AG10803 (cell line): ENCODE measurements at places on chromosomes 7 and 10.

GRCh38 chr7:142440219-142440905 lies 182.5 kb upstream of the PRSS58 start:
- DNase-seq = peak; percentile 82

DNA sequence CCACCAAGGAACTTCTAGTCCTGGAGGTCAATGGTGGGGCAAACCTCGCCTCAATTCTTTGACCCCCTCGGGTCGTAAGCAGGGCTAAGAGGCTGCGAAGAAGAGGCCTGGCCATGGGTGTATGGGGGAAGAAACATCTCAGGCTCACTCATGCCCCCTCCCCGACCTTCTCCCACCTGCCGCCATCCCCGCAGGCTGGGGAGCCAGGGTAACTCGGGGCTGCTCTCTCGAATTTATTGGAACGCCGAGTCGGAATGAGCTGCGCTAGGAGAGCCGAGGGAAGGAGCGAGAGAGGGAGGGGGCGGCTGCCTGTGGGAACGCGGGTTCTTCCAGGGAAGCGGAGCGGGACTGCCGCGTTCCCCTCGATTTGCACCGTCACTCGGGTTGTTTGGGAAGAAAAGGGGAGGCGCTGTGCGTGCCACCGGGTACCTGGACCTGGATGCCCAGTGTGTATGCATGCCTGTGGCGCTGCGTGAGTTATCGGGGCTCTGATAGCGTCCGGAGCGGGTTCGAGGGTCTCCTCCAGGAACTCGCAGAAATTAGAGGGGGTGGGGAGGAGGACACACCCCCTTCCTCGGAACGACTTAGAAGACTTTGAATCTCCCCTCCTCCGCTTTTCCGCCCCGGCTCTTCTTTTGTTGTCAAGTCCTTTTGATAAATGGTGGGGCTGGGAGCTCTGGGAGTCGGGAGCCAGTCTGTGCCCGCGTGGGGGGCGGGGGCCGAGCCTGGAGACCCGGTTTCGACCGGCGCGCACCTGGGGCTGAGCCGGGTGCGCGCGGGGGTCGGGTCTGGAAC lies 1.8 kb upstream of the ZNF503 start:
- DNase-seq = peak; percentile 28

DNA sequence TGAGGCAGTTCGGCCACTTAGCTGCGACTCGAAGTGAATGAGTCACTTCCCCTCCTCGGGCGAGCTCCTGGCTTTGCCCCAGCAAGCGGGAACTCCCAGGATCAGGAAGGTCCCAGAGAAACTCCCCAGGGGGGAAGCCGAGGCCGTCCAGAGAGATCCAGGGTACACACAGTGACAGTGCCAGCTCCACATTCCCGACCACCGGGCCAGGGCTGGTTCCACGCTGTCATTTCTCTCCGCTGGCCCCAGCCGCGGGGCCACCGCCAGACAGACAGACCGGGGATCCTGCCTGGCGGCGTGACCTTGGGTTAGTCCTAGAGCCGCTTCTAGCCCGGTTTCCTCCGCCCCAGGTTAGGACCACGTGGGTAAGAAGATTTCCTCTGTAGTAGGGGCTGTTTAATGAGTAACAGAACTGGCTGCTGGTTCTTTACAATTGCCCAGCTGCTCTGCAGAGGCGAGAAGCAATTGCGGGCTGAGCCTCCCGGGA lies 463 bp upstream of the UPP1 start:
- DNase-seq = peak; percentile 97

DNA sequence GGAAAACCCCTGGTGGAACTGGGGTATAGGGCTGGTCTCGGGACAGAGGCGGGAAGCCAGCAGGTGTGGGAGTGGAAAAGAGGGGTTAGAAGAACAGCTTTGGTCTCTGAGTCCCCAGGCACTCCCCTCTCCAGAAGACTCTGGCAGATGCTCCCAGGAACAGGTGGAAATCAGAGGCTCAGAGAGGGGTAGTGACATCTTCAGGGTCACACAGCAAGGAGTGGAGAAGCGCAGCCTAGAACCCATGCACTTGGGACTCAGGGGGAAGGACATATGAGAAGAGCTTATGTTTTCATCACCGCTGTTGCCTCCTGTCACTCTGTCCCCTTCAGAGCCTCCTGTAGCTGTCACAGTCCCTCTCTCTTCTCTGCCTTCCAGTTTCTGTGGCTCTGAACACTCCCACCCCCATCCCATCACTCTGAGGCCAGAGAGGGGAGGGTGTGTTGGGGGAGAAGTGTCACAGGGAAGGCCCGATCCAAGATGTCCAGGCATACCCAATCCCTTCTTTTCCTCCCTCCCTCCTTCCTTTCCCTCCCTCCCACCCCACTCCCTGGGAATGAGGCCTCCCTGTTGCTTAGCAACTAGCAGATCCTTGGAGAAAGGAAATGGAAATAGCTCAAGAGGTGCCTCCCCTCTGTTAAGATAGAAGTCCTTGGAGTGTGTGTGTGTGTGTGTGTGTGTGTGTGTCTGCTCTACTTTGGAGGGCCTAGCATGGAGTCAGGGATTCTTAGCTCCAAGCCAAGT lies 32.0 kb downstream of the SRRM3 start:
- DNase-seq = no peak

- peak; percentile 85 for DNase-seq
Observed at GRCh38 chr10:33015761-33016547, 57.9 kb upstream of the ITGB1 start.

- DNase-seq = peak; percentile 65
Observed at GRCh38 chr7:152354061-152354460, 81.7 kb downstream of the KMT2C start.

- peak; percentile 58 for DNase-seq
Observed at GRCh38 chr7:108181073-108181985, 51.2 kb upstream of the LAMB4 start.

DNA sequence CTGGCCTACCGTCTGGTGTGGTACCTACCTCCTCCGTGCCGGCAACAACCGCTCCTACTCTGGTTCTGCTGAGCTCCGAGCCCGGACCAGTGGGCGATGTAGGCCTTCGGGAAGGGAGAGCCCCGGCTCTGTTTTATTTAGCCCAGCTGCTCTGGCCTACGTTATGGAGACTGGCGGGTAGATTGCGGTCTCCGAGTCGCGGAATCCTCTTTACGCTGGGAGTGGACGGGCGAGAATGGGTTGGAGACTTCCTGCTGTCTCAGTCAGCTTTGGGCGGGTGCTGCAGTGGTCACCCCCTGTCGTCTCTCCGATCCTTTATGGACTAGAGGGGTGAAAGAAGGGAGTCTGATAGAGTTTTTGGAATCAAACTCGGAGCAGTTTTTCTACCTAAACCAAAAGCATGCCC lies 406 bp downstream of the CBLL1 start:
- no peak for DNase-seq

DNA sequence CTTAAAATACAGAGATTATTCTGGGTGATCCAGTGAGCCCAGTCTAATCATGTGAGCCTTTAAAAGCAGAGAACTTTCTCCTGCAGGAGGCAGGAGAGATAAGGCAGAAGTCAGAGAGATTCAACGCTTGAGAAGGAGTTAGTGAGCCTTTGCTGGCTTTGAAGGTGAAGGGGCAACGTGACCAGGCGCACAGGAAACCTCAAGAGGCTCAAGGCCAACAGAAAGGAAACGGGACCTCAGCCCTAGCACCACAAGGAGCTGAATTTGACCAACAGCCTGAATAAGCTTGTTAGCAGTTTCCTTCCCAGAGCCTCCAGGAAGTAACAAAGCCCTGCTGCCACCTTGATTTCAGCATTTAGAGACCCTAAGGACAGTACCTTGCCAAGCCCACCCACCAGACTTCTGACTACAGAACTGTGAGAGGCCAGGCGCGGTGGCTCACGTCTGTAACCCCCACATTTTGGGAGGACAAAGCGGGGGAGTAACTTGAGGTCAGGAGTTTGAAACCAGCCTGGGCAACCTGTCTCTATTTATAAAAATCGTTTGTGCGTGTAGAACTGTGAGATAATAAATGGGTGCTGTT lies 87.3 kb upstream of the KAT6B start:
- no peak for DNase-seq

DNA sequence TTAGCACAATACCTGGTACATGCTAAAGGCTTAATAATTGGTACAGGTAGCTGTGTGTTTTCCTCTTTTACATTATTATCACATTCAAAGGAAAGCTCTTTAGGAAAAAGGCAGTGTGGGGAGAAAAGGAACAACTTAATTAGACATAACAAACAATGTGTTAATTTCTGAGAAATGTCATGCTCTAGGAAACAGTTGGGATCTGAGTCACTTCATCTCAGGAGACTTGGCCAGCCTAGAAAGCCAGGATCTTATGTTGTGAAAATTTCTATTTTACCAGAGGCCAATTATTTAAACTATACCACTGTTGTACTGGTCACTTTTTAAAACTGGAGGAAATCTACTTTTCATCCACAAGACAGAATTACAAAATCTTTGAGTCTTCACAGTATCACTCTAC lies 39.6 kb downstream of the ARMH3 start:
- DNase-seq = no peak

- no peak for DNase-seq
Observed at GRCh38 chr7:158320328-158320727, 267.3 kb downstream of the PTPRN2 start.

DNA sequence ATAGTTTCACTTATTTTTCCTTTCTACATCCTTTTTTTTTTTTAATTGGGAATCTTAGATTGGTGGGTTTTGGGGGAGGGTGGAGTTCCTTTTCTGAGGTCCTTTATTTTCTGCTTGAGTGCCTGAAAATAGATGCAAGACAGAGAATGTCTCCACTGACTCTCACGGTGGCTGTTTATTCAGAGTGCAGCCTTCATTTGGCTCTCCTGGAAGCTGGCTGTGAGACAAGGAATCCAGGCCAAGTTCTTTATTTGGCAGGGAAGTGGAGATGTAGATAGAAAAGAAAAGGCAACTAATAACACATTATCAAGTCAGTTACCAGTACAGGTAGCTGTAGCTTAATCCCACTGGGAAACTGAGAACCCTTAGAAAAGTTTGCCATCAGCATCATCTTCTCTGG lies 118.6 kb downstream of the CNTNAP2 start:
- no peak for DNase-seq

GRCh38 chr7:88546808-88547207 lies 212.7 kb upstream of the ZNF804B start:
- DNase-seq = no peak

GRCh38 chr7:124655990-124656389 lies 109.6 kb downstream of the GPR37 start:
- no peak for DNase-seq

GRCh38 chr7:153887749-153888569 lies 164.2 kb upstream of the DPP6 start:
- no peak for DNase-seq

- DNase-seq = peak; percentile 4
Observed at GRCh38 chr7:8060241-8060640, 91.6 kb downstream of the GLCCI1 start.

DNA sequence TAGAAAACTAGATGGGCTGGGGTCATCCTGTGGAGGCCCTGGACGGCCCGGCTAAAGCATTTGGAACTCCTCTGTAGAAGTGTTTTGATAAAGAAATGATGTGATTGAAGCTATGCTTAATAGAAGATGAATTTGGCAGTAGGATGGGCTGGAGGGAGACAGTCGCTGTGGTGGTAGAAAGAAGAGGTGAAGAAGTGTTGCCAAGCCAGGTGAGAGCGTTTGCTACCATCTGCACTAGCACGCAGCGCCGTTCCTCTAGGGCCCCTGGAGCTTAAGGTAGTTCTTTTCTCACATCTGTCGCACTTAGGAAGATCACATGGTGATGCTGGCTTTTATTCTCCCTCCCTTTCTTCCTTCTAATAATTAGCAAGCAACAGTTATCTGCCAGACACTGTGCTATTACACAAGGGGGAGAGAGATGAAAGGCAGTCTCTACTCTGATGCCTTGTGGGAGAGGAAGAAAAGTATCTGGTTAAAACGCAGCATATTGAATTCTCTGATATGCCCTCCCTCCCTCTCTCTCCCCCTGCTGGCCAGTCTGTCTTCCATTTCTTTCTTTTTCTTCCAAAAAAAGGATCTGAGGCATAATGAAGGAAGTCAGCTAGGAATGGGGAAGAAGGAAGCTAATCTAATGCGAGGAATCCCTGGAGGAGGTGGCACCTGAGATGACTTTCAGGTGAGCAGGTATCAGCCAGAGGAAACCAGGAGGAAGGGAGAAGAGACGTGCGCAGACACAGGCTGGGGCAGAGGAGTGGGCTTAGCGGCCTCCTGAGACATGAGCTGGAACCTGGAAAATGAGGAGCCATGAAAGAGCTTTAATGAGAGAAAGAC lies 162.3 kb upstream of the KLF14 start:
- peak; percentile 63 for DNase-seq

DNA sequence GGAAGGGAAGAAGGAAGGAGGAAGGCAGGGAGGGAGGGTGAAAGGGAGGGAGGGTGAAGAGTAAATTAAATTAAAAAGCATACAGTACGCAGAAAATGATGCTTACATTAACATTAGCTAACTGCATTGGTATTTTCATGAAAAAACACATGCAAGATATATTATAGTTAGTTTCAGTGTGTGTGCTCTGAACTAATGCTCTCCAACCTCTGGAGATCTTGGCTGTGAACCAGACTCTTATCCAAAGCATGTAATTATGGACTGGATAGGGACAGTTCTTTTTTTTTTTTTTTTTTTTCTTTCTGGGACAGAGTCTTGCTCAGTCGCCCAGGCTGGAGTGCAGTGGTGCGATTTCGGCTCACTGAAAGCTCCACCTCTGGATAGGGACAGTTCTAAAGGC lies 357.0 kb downstream of the FRMD4A start:
- no peak for DNase-seq

DNA sequence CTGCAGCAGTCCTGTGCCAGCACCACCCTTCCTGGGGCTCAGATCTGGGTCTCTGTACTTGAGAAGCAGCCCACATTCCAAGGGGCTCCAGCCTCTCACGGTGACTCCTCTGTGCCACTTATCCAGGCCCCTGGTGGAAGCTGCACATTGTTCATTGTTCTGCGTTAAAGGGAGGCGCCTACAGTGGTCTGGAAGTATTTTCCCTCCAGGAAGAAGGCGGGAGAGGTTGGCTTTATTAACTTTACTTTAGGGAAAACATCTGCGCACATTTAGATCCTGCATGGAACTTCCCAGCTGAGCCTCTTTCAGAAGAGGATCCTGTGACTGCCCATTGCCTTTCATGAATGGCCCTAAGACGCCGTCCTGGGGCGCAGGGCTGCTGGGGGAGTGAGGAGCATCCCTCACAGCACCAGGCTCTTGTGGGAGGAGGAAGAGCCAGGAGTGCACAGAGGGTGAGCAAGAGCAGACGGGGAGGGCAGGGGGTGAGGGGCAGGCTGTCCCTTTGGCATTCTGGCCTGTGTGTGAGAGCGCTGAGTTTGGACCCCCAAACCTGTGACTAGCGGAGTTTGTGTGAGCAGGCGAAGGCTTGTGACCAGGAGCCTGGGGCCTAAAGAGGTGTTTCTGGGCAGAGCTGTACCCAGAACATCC lies 98.6 kb upstream of the BTBD16 start:
- no peak for DNase-seq

- no peak for DNase-seq
Observed at GRCh38 chr10:132479603-132480221, 57.9 kb upstream of the INPP5A start.

DNA sequence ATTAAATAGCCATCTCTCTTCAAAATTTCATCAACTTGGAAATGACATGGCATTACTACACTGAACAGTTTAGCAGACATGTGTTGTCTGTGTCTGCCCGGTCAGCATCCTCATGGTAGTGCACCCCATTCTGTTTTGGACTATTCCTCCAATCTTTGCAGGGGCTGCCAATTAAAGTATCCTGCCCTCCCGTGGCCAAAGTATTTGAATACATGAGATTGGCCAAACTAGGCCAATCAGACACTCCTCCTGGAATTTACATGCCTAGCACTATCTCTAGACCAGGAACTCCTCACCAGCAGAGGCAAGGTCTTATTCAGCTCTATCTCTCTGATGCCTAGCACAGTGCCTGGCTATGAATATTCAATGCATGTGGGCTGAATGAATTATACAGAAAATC lies 4.4 kb downstream of the SHTN1 start:
- no peak for DNase-seq
